ENCODE measurements at places on chromosomes 6 and 20.

DNA sequence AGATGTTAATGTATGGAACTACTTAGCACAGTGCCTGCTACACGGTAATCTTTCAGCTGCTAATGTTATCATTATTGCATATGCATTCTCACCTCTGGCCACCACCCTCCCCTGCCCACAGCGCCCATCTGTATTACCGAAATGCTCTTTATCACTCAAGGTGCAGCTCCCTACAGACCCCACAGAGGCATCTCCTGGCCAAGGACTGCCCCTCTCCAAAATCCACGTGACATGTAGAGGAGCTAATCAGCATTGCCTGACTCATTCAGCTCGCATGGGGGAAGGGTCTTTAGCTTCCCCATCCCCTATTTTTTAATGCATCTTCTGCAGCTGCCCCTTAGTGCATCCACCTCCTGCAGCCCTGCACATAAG lies 41.8 kb downstream of the SLC22A23 start:
- DNase-seq = no peak

DNA sequence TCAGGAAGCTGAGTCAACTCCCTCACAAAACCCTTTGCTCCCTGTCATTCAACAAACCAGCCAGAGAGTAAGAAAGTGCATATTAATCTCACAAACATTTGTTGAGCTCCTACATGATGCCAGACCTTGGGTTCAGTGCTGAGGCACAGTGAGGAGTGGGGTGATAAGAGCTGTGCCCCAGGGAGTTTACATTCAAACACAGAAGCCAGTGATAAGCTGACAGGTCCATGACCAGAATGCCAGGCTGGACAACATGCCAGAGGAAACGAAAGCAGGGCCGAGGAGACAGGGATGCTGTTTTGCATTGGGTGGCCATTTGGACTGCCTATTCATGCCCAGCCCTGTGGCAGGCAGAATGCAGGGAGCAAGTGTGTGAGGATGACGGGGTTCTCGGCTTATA lies 76.7 kb downstream of the LRFN2 start:
- DNase-seq = no peak

GRCh38 chr6:13445005-13445743 lies 42.2 kb downstream of the GFOD1 start:
- DNase-seq = no peak

DNA sequence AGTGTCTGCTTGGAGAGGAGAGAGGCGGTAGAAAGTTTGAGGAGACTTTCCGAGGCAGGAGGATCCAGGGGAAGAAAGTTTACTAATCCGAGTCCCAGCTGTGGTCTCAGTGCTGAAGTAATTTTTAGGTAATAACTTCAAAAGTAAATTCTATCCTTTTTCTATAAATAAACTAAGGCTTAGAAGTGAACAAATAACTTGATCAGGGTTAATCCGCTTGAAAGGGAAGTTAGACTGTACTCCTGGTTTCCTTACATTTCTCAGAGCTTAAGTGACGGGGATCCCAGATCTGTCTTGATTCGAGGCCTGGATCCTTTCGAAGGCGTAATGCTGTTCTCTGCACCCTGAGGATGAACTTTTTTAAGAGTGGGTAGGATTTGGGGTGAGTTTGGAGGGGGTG lies 2.6 kb downstream of the STK35 start:
- no peak for DNase-seq

GRCh38 chr20:38197217-38197616 lies 32.1 kb upstream of the TGM2 start:
- DNase-seq = no peak

DNA sequence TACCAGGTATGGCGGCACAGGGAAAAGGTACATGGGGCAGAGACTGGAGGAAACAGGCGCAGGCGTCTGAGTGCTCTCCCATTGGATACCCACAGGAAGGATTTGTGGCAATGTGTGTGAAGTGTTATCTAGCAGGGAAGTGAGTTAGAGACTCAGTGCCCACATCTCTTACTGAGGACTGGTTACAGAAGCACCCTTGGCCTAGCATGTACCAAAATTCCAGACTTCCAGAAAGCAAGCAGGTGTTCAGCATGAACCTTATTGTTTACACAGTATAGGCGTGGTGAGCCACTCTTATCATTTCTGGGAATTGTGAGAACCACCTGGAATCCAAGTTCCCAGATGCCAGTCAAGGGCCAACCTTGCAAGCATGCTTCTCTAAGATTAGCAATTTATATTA lies 14.2 kb downstream of the MANBAL start:
- no peak for DNase-seq

DNA sequence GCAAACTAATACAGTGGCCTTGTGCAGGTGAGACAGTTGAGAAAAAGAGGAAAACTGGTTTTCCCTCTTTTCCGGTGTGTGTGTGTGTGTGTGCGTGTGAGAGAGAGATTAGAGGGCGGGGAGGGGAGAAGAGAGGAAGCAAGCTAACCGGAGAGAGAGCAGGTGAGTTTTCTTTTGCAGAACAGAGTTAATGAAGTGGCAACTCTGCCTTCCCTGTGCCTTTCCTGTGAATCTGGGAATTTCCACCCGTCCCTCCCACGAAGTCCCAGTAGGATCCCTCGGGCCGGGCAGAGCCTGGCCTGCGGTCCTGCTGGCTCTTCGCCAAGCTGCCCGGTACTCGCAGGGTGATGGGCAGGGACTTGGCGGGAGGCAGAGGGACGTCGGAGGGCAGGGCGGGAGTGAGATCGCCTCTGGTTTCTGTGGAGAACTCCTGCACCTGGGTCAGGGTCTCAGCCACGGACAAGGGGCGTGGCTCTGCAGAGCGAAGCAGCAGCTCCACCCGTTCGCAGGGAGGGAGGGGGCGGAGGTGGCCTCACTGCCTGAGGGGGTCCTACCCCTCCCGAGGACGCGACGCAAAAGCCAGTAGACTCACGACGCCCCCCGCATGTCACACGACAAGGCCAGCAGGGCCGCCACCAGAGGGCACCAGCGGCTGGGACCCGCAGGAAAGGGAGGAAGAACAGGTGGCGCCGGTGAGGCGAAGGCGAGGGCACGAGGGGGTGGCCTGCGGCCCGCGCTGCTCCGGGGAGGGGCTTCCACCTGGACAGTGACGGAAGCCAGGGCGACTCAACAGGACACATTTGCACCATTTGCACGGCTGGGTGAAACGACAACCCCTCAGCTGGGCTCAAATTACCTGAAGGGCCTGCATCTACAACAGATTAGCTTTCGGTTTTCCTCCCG lies 51.2 kb upstream of the RNF182 start:
- no peak for DNase-seq

GRCh38 chr6:111813677-111814310 lies 59.5 kb downstream of the FYN start:
- no peak for DNase-seq

DNA sequence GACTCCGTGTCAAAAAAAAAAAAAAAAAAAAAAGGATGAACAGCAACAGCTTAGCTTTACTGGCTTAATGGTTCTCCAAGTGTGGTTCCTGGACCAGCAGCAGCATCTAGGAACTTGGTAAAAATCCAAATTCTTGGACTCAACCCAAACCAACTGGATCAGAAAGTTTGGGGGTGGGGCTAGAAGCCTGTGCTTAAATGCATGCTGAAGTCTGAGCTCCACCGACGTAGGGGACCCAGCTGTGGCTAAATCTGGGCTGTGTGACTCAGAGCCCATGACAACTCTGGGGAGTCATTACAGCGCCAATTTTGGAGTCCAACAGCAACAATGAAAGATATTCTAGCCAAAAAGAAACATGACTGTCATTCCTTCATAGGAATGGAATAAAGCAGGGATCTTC lies 13.6 kb upstream of the CHD6 start:
- DNase-seq = no peak

- DNase-seq = no peak
Measured at GRCh38 chr6:37689381-37689780, 8.3 kb downstream of the MDGA1 start.

- DNase-seq = no peak
Measured at GRCh38 chr20:4817230-4817671, 95.5 kb downstream of the PRND start.

GRCh38 chr20:1450926-1451491 lies 15.6 kb downstream of the NSFL1C start:
- no peak for DNase-seq

DNA sequence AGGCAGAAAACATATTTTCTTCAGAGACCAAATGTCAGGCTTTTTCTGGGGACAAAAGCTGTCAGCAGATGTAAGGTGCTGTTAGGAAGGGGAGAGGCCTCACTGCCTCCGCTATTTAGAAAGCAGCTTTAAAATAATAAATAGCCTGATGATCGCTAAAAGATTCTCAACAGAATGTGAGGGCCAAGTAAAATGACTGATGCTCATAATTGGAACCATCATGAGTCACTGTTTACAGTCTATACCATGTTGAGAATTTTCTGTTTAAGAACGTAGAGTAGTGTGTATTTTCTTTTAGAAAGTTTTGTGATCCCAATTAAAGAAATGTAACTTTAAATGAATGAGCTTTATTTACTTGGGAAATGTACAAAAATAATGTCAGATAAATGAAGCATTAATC lies 220.0 kb downstream of the CLIC5 start:
- DNase-seq = no peak

DNA sequence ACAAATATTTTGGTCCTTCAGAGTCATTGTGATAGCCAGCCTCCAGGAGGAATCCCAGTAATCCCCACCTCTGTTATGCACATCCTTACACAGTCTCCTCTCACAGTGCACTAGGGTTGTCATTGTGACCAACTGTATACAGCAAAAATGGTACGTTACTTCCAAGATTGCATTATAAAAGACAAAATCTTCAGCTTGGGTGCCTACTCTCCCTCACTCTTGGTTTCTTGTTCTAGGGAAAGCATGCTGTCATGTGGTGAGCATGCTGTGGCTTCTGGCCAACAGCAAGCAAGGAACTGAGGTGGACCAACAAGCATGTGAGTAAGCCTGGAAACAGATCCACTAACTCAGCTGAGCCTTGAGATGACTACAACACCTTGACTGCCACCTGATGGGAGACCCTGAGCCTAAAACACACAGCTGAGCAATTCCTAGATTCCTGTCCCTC lies 130.1 kb upstream of the DST start:
- DNase-seq = no peak

GRCh38 chr20:59405226-59406200 lies 105.1 kb downstream of the EDN3 start:
- DNase-seq = no peak

GRCh38 chr20:22447447-22447778 lies 137.0 kb downstream of the FOXA2 start:
- DNase-seq = no peak

DNA sequence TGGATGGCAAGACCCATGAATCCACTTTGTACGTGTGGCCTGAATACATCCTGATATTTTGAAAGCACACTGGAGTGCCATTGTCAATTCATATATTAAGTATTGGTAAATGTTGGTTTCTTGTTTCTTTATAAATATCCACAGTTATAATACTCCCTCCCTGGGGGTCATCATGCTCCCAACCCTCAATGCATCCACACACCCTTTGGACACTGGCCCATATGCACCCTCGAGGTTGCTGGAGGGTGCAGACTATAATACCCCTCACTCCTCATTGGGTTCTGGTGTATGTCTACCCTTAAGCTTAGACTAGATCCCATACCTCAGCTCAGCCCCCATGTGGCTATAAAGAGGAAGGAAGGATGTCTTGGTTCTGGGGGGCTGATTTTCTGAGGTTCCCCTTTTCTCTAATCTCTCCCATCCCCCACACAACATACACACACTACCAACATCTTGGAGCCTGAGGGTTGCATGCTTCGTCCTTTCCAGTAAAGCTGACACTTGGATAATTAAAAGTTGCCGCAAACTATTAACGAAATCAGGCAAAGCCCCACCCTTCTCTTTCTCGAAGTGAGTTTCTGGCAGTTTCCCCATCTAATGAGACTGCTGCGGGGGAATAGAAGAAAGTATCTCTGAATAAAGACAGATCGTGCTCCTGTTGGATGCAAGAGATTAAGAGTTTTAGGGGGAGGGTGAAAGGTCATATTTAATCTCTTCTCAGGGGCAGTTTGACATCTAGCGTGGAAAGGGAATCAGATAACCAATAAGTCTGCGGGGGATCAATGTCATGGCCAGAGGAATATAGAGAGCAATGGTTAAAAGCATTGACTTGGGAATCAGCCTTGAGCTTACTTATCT lies 7.4 kb downstream of the PIM1 start:
- peak; percentile 48 for DNase-seq

- DNase-seq = no peak
Measured at GRCh38 chr6:144957236-144957937, 672.3 kb downstream of the UTRN start.

DNA sequence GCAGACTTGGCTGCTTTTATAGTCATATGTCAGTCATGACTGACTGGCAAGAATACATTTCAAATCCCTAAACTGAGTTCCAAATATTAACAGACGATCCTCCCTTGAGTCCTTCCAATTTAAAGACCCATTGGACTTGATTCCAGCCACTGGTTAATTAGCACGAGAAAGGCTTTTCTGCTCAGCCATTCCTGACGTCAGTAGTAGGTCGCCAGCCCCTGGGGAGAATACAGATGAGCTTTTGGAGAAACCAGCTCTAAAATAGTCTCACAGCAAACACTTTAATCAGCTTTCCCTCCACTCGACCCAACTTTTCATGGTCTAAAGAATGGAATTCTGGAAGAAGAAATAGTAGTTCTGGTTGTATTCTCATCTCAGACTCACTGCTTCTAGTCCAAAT lies 91.6 kb downstream of the SLC22A3 start:
- peak; percentile 36 for DNase-seq

- DNase-seq = peak; percentile 28
Measured at GRCh38 chr6:90131614-90132423, 164.8 kb downstream of the BACH2 start.

DNA sequence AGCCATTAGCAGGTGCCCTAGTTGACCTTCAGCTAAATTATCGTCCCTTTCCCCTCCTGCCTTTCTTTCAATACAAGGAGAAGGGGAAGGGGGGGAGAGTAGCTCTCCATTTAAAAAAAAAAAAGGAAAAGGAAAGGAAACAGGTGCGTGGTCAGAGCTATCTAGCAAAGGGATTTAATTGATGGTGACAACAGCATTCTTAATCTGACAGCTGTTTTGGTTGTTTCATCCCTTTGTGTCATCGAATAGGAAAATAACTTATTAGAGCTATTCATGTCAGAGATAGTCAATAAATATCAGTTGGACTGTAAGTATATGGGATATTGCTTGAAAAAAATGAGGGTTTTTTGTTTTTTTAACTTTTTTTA lies 195.2 kb upstream of the SASH1 start:
- DNase-seq = no peak

DNA sequence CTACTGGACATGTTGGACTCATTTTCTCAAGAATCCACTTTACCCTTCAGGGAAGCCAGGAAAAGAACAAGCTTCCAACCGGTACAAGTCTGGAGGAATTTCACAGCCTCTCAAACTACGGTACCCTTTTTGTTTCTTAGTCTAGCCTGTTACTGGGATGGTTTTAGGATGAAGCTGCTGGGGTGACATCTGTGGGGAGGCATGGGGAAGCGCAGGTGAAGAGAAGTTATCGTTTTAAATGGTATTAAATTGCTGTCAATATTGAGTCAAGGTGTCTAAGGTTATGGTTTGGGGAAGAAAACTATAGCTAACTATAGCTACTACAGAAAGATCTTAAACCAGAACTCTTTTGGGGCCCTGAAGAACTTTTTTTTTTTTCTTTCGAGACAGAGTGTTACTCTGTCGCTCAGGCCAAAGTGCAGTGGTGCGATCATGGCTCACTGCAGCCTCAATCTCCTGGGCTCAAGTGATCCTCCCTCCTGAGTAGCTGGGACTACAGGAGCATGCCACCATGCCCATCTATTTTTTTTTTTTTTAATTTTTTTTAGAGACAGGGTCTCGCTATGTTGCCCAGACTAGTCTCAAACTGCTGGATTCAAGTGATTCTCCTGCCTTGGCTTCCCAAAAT lies 128.7 kb downstream of the RIN2 start:
- DNase-seq = peak; percentile 69

Measured in pons (tissue), 1 donor.